ENCODE measurements at places on chromosomes 6 and 20. TPM values are rescaled to one million over a fixed set of nuclear protein-coding genes. Genes with fewer than 3 reads are reported as not detected.

Gene PGC
- total RNA-seq = not detected

Gene GNAS-AS1
- total RNA-seq = 2.5 TPM

Gene WFDC5
- not detected for total RNA-seq

Gene OR2H1
- total RNA-seq = not detected

Gene ENTPD6
- 69.5 TPM for total RNA-seq

Gene FAM217A
- total RNA-seq = not detected

Gene ANKRD66
- total RNA-seq = 0.31 TPM

Gene MOG
- total RNA-seq = 0.31 TPM

Gene FAM110A
- 9.1 TPM for total RNA-seq

Gene C20orf141
- not detected for total RNA-seq

Gene MRPL14
- 30.7 TPM for total RNA-seq

Gene TAGAP
- 0.94 TPM for total RNA-seq

Gene HLA-DOB
- total RNA-seq = not detected

Gene HSPA12B
- 3.4 TPM for total RNA-seq

Gene TOX2
- total RNA-seq = 0.63 TPM

Gene LRRC1
- total RNA-seq = 17.5 TPM

Gene GPR6
- 1.3 TPM for total RNA-seq

Gene FNDC11
- 4.1 TPM for total RNA-seq

Gene GID8
- 49.8 TPM for total RNA-seq

Gene SSTR4
- total RNA-seq = not detected

Gene ZC3H12D
- 0.31 TPM for total RNA-seq

Gene MED23
- 81.1 TPM for total RNA-seq

Gene CYP21A2
- not detected for total RNA-seq

Gene TMC2
- total RNA-seq = 7.5 TPM

Gene SLC35D3
- not detected for total RNA-seq

Gene LY6G6C
- not detected for total RNA-seq

Gene CDH4
- total RNA-seq = 44.4 TPM

Gene HDGFL1
- total RNA-seq = not detected

Gene TULP1
- not detected for total RNA-seq

Gene PRPH2
- 5.3 TPM for total RNA-seq

Gene EYA4
- total RNA-seq = 0.94 TPM

Gene C6orf15
- total RNA-seq = not detected

Gene SALL4
- 0.31 TPM for total RNA-seq

Gene PDE7B
- total RNA-seq = 6.6 TPM

Gene RIPPLY2
- 11.3 TPM for total RNA-seq

Gene SLC17A1
- total RNA-seq = not detected

Gene PCSK2
- total RNA-seq = 40.7 TPM

Gene PRICKLE4
- total RNA-seq = 1.6 TPM
